HCT116 (cell line): ENCODE measurements at places on chromosomes 11 and 22. TPM values are rescaled to one million over a fixed set of nuclear protein-coding genes. Genes with fewer than 3 reads are reported as not detected.

The MN1 gene
- 2.9 TPM for total RNA-seq

The PATE4 gene
- total RNA-seq, result not detected

The SLC15A3 gene
- total RNA-seq, result not detected

DNA sequence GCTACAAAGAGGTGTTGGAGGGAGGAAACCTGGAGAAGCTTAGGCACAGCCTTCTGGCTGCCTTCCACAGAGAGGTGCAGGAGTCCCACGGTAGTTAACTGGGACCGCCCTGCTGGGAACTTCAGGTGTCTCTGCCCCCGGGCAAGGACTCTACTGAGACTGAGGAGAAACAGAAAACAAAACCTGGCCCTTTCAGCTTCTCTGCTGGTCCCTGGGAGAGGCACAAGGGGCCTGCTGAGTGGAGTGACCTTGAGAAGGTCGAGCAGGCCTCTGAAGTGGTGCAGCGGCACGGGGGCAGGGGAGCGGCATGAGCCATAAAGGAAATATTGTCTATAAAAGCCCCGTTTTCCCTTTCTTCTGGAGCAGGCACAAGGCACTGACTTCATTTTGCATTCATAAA, 38.9 kb downstream of the NTM start:
- no peaks in the 10 kb centered on the region for H3K27me3 ChIP-seq
- H3K4me3 ChIP-seq, result no peak overlapping the region
- H3K4me1 ChIP-seq, result no peaks in the 10 kb centered on the region
- no peak overlapping the region for H3K27ac ChIP-seq
- DNase-seq, result no peak

GRCh38 chr11:34758262-34758661, 137.4 kb downstream of the EHF start:
- no peaks in the 10 kb centered on the region for H3K36me3 ChIP-seq
- no peak overlapping the region for H3K4me3 ChIP-seq
- no peak for DNase-seq
- H3K4me1 ChIP-seq, result no peaks in the 10 kb centered on the region
- H3K27me3 ChIP-seq, result no peaks in the 10 kb centered on the region

- DNase-seq, result peak; percentile 48
- H3K4me3 ChIP-seq, result no peak overlapping the region
- H3K4me1 ChIP-seq, result peaks cover 14% of the 10 kb centered on the region
- no peaks in the 10 kb centered on the region for H3K27me3 ChIP-seq
Measured at GRCh38 chr11:13169709-13170108, 107.9 kb upstream of the BMAL1 start.

GRCh38 chr11:93236741-93237675, 39.2 kb upstream of the SLC36A4 start:
- H3K4me1 ChIP-seq, result peaks cover 5% of the 10 kb centered on the region; the same call in 1 of the 2 replicates
- peaks cover 21% of the 10 kb centered on the region; the same call in 1 of the 2 replicates for H3K27me3 ChIP-seq
- no peak overlapping the region for H3K4me3 ChIP-seq
- peak; percentile 34 for DNase-seq

DNA sequence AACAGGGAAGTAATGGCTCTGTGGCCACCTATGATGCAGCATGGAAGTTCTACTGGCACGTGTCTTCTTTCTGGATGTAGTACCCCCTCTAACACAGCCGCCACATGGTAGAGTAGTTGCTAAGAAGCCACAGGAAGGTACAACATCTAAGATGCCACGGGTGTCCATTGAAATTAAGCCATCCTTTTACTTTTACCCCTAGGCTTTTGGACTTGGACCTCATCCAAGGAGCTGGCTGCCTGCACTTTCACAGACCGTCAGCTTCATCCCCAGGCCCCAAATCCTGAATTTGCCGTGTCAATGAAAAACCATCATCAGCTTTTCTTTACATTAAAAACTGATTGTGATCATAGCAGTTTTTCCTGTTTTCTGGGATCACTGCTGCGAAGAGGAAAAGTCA, 102.4 kb downstream of the RPL27A start:
- no peak overlapping the region for H3K4me3 ChIP-seq
- H3K4me1 ChIP-seq, result no peaks in the 10 kb centered on the region
- H3K27me3 ChIP-seq, result no peaks in the 10 kb centered on the region
- no peak overlapping the region for H3K27ac ChIP-seq

- H3K36me3 ChIP-seq, result no peaks in the 10 kb centered on the region
- no peak overlapping the region for H3K27ac ChIP-seq
- DNase-seq, result no peak
Measured at GRCh38 chr11:108568195-108568858, 25.2 kb downstream of the EXPH5 start.

GRCh38 chr22:31085493-31085824, 4.3 kb downstream of the SMTN start:
- no peaks in the 10 kb centered on the region for H3K27me3 ChIP-seq
- H3K36me3 ChIP-seq, result peaks cover 21% of the 10 kb centered on the region; the same call in 1 of the 2 replicates
- peak overlapping the region; percentile 94 for H3K27ac ChIP-seq
- H3K4me3 ChIP-seq, result peak overlapping the region; percentile 78

DNA sequence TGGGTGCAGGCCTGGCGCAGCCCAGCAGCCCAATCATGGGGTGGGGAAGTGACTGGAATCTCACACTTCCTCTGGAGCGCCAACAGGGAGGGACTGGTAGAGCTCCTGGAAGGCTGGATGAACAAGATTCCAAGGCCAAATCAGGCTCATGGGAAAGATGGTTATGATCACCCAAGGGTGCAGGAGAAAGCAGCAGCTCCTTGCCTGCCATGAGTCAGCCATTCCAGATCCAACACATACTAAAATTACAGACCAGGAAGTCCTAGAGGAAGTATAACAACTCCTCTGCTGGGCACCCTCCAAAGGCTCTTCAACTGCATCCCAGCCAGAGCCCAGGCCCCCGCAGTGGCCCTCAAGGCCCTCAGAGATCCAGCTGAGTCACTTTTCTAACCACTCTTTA, 427.3 kb downstream of the TENM4 start:
- no peaks in the 10 kb centered on the region for H3K4me1 ChIP-seq
- no peak for DNase-seq
- peaks cover 23% of the 10 kb centered on the region; the same call in 1 of the 2 replicates for H3K27me3 ChIP-seq
- no peak overlapping the region for H3K4me3 ChIP-seq
- H3K27ac ChIP-seq, result no peak overlapping the region
- no peaks in the 10 kb centered on the region for H3K36me3 ChIP-seq

- no peaks in the 10 kb centered on the region for H3K4me1 ChIP-seq
- H3K36me3 ChIP-seq, result no peaks in the 10 kb centered on the region
- H3K27ac ChIP-seq, result no peak overlapping the region
- DNase-seq, result no peak
- no peaks in the 10 kb centered on the region for H3K27me3 ChIP-seq
Measured at GRCh38 chr11:28964811-28965210, 856.6 kb downstream of the METTL15 start.

GRCh38 chr11:110422306-110422905, 7.3 kb upstream of the FDX1 start:
- H3K4me1 ChIP-seq, result no peaks in the 10 kb centered on the region
- H3K36me3 ChIP-seq, result no peaks in the 10 kb centered on the region
- H3K27ac ChIP-seq, result no peak overlapping the region
- H3K4me3 ChIP-seq, result no peak overlapping the region
- no peak for DNase-seq
- H3K27me3 ChIP-seq, result no peaks in the 10 kb centered on the region

DNA sequence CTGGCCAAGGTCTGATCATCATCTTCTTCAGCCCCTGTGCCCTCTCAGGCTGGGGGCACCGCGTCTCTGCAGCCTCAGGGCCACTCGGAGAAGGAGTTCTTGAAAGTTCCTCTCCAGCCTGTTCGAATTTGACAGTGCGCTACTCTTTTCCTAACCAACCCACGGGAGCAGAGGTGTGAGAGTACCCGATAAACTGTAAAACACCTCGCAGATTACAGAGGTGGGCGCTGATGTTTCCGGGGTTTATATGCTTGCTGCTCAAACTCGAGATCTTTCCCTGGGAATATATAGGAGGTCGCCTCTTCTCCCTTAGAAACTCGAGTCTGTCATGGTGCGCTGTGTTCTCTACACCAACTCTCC, 515 bp downstream of the CTR9 start:
- no peaks in the 10 kb centered on the region for H3K27me3 ChIP-seq
- peak overlapping the region; percentile 99 for H3K27ac ChIP-seq
- no peak for DNase-seq
- H3K36me3 ChIP-seq, result peaks cover 33% of the 10 kb centered on the region
- peak overlapping the region; percentile 97 for H3K4me3 ChIP-seq
